ENCODE measurements at places on chromosomes 5 and 9.
A peak's percentile ranks its signal among the peaks of the same experiment; 100 is the strongest.

DNA sequence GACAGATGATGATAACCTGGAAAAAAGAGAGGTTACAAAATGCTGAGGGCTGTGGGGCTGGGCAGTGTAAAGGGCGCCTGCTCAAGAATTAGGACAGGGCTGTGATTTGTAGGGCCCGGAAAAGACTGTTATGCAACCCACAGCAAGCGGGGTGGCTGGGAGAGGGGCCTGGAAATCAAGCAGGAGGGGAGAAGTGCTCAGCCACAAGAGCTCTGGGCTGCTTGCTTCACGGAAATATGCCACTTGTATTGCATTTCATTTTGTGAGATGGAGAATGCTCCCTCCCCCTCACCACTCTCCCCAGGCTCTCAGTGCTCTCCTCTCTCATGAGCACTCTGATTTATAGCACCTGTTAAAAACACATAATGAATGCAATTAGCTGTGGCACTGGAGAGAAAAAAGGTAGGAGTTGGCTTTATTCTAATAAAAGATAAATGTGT lies 8.4 kb upstream of the HAND1 start:
- no peak for DNase-seq

DNA sequence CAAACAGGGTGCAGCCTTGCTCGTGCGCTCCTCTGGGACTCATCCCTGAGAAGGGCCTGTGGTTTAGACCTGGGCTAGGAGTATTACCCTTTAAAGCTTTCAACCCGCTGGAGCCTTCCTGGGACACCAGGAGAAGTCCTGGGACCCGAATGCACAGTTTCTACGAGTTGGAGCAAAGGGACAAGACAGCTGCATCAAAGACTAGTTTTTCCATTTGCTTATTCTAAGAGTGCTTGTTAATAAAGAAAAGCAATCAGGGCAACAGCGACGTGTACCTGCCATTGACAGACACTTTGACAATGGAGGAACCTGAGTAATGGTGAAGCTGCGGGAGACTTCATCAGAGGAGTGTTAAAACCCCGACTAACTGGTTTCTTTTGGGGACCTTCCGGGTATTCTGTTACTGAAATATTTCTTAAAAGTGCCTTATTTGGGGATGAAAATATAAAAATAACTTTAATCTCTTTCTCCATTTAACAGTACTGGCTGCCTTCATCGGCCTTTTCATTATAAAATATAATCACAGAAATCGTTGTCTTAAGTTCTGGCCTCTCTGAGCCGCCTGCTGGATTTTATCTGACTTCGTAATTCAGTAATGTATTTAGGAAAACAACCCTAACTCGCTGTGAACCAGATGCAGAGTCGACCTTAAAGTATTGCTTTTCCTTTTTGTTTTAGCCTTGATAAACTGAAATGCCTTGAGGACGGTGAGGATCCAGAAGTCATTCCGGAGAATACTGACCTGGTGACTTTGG lies 732 bp downstream of the SNAPC3 start:
- peak; percentile 43 for DNase-seq

GRCh38 chr9:82106536-82106935 lies 118.0 kb downstream of the SPATA31D1 start:
- no peak for DNase-seq

DNA sequence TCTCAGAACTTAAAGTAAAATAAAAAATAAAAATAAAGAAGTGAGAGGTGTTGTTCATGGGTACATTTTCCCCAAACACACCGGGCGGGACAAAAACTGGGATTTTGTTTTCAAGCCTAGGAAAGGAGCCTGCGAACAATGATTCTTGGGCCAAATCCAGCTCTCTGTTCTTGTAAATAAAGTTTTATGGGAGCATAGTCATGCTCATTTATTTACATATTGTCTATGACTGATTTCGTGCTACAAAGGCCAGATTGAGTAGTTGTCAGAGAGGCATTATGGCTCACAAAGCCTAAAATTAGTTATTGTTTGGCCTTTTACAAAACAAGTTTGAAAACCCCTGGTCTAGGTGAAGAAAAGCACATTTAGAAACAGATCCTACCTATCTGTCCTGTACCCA lies 821.0 kb upstream of the GRAMD2B start:
- no peak for DNase-seq

- DNase-seq = peak; percentile 34
Observed at GRCh38 chr5:134249469-134250379, 23.9 kb upstream of the PPP2CA start.

DNA sequence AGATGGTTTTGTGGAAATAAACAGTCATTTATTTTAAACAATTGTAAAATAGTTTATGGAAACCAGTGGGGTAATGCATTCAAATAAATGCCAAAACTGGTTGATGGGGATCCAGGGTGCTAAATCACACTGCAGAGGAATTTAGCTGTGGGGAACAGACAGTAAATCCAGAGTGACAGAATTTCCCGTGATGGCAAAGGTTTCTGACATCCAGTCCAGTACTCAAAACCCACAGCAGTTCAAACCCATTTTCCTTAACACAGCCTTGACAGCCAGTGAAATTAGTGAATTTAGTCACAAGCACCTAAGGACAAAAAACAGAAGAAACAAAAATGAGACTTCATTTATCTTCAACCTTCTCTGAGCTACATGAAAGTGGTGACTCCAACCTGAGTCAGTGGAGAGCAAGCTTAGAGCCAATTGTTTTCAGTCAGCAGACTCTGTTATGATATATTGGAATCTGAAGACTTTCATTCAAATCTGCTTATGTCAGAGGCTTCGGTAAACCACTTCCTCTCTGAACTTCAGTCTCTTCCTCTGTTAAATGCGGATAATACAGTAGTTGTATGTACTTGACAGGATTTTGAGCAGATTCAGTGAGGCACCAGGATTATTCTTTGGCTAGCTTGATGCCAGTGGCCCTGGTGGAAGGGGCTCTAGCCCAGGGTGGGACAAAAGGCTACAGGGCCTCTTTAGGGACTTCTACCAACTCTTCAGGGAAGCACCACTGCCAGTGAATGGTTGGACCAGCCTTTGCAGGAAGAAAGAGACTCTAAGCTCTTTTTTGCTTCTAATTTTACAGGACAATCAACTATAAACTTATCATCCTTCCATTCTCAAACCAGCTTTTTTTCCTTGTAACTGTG lies 185.3 kb downstream of the MAPKAP1 start:
- peak; percentile 95 for DNase-seq

GRCh38 chr5:80509362-80509761 lies 21.5 kb downstream of the FAM151B start:
- DNase-seq = no peak

- peak; percentile 82 for DNase-seq
Observed at GRCh38 chr5:160269017-160269416, 39.7 kb downstream of the FABP6 start.

DNA sequence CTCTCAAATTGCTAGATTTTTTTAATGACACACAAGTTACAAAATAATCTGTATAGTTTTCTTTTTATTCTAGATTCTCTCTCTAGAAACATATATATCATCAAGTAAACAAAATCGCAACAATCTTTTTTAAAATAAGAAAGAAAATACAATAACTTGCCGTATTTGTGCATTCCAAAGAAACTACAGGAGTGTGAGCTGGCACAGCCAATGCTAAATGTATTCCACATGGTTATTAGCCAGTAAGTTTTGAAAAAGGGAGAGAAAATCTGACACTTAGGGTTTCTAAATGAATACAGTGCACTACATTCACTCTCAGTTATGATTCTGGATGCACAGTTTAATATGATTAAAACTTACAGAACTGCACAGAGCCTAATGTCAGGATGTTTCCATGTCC lies 117.9 kb downstream of the BNC2 start:
- DNase-seq = no peak

DNA sequence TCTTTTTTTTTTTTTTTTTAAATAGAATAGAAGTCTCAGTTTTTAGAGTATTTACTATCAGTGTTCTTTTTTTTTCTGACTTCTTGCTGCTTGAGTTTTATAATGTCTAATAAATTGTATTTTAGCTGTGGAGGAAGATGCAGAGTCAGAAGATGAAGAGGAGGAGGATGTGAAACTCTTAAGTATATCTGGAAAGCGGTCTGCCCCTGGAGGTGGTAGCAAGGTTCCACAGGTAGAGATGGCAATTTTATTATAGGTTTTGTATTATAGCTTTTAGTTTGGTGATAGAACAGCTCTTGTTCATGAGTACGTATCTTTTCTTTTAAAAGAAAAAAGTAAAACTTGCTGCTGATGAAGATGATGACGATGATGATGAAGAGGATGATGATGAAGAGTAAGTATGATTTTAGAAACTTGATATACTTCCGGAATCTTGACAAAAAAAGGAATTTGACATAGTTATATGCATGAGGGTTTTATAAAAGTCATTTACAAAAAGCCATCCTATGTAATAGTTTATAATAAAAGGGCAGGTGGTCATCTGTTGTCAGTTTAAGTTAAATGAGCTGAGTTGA lies 5.0 kb downstream of the NPM1 start:
- no peak for DNase-seq

DNA sequence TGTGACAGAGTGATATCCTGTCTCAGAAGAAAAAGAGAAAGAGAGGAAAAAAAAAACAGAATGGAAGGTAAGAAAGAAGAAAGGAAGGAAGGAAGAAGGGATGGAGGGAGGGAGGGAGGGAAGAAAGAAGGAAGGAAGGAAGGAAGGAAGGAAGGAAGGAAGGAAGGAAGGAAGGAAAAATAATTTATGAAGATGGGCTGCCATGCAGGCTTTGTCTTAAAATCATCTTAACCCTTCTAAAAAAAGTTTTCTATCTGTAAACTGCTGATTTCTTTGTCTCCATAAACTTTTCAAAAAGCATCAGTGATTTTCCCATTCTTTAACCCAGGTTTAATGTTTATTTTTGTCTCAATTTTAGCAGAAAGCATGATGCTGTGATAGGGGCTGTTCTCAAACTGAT lies 1154.1 kb upstream of the CDH6 start:
- no peak for DNase-seq

DNA sequence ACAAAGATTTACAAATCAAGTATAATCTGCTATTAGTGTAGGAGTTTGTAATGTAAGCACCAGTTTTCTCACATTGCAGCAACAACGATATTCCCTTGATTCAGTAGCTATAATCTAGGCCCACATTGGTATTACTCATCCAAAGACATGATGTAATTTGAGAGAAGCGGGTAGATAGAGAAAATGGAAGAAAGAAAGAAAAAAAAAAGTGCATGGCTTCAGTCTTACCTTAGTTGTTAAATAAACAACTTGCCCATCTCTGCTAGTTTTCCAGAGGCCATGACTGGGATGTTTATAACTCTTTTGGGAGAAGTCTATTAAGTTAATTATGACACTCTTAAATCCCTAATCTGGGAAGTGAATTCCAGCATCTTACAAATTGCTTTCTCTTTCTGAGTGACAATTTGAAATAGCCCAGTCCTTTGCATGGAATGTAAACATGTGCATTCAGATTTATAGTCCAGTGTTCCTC lies 2.8 kb downstream of the MELK start:
- DNase-seq = peak; percentile 58

DNA sequence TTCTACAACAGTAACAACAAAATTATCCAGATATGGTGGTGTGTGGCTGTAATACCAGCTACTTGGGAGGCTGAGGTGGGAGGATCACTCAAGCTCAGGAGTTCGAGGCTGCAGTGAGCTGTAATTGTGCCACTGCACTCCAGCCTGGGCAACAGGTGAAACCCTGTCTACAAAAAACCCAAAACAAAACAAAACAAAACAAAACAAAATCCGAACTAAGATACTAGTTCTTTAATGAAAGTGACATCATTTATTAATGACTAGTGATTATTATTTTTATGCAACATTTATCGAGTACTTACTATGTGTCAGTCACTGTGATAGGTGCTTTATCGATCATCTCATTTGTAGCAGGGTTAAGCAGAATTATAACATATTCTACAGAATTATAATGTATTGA lies 196.9 kb upstream of the GDNF start:
- DNase-seq = no peak

- no peak for DNase-seq
Observed at GRCh38 chr5:123965626-123966025, 453.6 kb downstream of the CSNK1G3 start.

DNA sequence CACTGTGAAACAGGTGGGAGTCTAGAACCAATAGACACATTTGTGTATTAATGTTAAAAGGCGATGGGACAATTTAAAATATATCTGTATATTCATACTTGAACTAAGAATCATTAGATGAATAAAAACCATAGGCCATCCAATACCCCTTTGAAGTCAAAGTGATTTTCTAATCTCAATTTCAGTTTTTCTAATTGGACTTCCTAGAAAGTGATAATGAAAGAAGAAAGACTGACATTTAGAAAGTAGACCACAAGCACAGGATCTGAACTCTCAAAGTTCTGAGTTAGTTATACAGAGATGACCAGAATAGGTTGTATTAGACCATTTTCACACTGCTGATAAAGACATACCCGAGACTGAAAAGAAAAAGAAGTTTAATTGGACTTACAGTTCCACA lies 412.8 kb upstream of the PIK3R1 start:
- DNase-seq = no peak

DNA sequence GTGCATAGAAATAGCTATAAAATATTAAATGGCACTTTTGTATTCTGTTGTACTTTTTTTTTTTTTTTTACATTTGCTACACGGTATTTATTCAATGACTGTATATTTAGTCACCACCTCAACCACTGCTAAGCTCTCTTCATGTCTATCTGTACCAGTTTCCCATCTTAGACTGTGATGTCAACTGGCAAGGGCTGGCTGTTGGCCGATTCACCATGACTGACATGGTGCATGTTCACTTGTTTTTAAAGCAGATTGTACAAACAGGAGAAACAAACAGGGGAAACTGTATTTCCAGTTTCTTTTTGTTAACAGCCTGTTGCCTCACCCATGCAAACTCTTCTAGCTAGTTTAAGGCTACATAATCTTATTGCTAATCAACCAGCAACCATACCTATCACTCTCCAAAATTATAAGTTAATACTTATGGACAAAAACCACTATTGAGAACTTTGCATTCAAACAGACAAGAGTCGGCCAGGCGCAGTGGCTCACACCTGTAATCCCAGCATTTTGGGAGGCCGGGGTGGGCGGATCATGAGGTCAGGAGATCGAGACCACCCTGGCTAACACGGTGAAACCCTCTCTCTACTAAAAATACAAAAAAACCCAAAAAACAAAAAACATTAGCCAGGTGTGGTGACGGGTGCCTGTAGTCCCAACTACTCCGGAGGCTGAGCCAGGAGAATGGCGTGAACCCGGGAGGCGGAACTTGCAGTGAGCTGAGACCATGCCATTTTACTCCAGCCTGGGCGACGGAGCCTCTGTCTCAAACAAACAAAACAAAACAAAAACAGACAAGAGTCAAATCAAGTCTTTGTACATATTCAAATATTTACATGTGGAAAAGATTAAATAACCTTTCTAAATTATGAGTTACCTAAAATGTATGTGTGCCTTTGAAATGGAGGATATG lies 13.2 kb downstream of the ZFAND5 start:
- peak; percentile 80 for DNase-seq

DNA sequence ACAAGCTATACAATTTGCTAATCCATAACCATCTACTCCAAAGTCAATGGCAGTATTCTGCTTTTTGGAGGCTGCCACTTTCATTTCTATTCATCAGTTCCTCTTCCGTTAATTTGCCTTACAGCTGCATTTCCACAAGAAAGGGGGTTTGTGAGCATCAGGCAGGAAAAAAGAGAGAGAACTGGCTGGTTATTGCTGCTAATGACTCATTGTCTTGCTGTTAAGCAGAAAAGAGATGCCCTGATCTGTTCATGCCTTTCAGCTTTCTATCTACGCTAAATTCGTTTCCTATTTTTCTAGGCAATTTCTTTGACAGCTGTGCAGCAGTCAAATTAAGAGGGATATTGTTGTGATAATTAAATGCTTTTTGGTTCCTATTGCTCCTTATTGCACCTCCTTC lies 65.9 kb upstream of the GNAQ start:
- no peak for DNase-seq
